COLO829 (cell line): ENCODE measurements at places on chromosomes 7 and 10.
A peak's percentile ranks its signal among the peaks of the same experiment; 100 is the strongest.

DNA sequence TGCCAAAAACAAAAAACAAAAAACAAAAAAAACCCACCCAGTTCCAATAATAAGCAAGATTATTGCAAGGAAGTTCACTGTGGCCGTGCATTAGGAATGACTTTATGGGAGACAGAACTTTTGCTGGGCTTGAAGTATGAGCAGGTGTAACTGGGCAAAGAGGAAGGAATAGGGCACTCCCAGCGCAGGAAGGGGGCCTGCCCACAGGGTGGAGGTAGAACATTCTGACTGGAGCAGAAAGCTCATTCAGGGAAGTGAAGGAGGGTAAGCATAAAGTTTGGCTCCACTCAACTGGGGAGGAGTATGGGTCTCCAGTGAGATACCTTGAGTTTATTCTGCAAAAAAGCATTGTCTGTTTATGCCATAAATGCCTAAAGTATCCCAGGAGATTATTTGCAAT is 42.1 kb upstream of the WIPF3 start:
- peak; percentile 29 for DNase-seq

GRCh38 chr7:82441669-82442478 is 1.7 kb downstream of the CACNA2D1 start:
- no peak for DNase-seq

- no peak for DNase-seq
These were observed 214.8 kb upstream of the ADO start for GRCh38 chr10:62589689-62590088.

- DNase-seq: no peak
These were observed 532.0 kb downstream of the GATA3 start for GRCh38 chr10:8586504-8586903.

DNA sequence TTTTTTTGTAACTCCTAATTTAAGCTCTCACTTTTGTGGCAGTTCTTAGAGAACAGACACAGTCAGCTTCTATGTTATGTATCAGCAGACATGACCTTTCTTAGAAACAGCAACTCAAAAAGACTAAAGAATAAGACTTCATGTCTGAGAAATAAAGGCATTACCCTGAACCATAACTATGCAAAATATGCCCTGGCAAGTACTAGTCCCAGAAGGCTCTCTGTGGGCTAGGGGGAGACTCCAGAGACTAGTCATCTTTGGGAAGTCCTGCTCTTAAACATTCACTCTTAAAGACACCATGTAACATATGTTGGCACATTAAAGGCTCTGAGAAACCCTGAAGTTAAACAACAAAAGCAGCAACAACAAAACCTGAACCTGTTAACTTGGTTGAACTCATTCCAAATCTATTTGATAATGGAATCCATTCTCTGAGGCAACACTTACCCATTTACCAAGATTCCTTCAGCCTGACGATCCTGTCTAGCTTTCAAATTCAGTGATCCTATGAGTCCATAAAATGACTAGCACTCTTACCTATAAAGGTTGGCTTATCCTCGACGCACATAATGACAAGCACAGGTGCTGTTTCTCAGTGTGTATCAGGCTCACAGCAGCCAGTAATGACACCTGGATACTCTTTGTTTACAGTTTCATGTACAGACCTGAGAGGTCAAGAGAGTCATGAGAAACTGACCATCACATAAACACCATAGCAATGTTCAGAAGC is 62.3 kb downstream of the OSBPL3 start:
- DNase-seq: no peak

DNA sequence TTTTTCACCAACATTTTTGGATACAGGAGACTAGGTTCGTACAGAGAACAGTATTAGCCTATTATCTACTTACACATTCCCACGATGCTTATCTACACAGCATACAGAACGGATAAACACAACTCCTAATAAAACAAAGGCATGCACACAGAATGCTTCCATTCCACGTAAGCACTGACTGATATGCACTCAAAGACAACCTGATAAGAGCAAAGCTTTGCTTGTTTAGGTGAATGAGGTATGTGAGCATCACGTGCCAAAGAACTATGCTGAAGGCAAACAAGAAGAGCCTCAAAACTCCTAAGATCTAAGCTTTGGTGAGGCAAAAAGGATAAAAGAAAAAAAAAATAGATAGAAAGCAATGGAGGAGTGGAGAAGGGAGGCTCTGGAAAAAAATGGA is 413.5 kb upstream of the LRRN3 start:
- no peak for DNase-seq

GRCh38 chr10:108688314-108688713 is 1235.0 kb downstream of the XPNPEP1 start:
- no peak for DNase-seq

- DNase-seq: no peak
These were observed 104.2 kb downstream of the CTTNBP2 start for GRCh38 chr7:117769085-117769484.

DNA sequence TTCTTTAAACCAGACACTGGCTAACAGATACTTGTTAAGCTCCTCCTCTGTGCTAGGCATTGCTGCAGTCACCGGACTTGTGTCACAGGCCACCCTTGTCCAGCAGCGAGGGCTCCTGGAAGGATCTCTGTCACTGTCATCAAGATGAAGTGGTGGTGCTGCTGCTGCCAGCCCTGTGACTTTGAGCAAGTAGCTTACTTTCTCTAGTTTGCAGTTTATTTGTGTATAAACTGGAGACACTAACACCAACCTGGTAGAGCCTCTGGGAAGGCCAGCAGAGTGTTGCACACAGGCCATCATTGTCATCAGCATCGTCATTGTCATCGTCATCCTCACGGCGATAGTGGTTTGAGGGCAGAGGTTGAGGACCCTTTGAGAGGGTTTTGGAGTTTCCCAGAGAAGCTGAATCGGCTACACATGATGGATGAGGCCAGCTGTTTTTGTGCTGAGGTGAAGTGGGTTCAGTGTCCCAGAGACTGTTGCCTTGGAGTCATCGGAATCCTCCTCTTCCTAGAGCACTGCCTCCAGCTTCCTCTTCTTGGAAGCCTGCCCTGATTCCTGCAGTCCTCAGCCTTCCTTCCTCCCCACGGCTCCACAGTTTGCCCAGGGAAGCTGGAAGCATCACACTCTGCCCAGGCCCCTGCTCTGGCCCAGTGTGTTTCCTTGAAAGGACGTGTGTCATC is 128.4 kb downstream of the GRK5 start:
- DNase-seq: no peak
